ENCODE measurements at places on chromosomes 4 and X. TPM values are rescaled to one million over a fixed set of nuclear protein-coding genes. Genes with fewer than 3 reads are reported as not detected.

- DNase-seq = no peak
- no peaks in the 10 kb centered on the region for H3K27me3 ChIP-seq
- H3K36me3 ChIP-seq = no peaks in the 10 kb centered on the region
- no peak overlapping the region for H3K4me3 ChIP-seq
- no peak overlapping the region for H3K27ac ChIP-seq
These were observed 1416.1 kb downstream of the RPA4 start for GRCh38 chrX:98299785-98300184.

DNA sequence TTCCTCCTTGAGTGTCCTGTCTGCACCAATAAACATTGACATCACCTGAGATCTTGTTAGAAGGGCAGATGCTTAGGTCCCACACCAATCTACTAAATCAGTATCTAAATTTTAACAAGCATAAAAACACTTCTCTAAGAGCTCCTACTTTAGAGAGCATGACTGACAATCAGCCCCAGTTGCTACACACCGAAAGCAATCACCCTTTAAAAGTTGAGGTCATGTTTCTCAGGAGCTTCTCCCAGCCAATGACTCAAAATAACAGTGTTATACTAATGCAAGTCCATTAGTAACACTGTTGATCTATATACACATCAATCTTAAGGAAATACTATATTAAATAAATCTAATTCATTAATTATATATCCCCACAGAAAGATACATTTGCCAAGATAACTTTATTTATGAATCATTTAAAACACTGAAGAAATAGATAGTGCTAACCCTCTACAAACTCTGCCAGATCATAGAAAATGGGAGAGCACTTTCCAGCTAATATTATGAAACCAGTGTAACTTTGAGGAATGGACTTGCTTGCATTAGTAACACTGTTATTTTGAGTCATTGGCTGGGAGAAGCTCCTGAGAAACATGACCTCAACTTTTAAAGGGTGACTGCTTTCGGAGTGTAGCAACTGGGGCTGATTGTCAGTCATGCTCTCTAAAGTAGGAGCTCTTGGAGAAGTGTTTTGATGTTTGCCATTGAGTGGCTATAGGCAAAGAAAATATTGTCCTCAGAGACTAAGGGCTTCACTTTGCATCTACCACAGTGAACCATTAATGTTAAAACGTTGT, 109.8 kb upstream of the HDX start:
- H3K27ac ChIP-seq = no peak overlapping the region
- no peaks in the 10 kb centered on the region for H3K4me1 ChIP-seq
- H3K36me3 ChIP-seq = no peaks in the 10 kb centered on the region
- H3K4me3 ChIP-seq = no peak overlapping the region
- DNase-seq = no peak

GRCh38 chr4:3858046-3858730, 92.0 kb downstream of the ADRA2C start:
- H3K36me3 ChIP-seq = no peaks in the 10 kb centered on the region
- H3K4me3 ChIP-seq = no peak overlapping the region
- H3K4me1 ChIP-seq = no peaks in the 10 kb centered on the region
- H3K27me3 ChIP-seq = peaks cover 9% of the 10 kb centered on the region

DNA sequence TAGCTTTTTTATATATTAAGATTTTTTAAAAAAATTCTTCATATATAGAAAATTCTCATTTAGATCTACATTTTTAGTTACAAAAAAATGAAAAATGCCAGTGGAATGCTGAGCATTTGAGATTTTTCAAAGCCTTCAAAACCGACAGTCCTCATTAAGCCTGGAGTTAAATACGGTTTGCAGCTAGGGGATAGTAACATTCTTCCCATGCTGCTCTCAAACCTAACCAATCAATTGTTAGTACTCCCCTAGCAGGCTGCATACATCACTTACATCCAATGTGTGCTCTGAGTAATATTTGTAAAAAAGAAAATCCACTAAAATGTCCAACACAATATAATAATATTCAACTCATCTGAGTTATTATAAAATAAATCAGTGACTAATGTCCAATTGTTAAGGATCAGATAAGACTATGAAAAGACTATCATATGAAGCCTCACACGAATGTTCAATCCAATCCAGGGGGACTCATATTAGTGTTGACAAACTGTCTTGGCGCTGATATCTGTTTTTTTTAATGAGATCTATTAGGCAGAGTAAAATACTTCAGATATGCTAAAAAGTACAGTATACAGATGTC, 227.6 kb upstream of the MAB21L2 start:
- no peaks in the 10 kb centered on the region for H3K27me3 ChIP-seq
- no peaks in the 10 kb centered on the region for H3K36me3 ChIP-seq
- no peaks in the 10 kb centered on the region for H3K4me1 ChIP-seq
- no peak overlapping the region for H3K27ac ChIP-seq
- H3K4me3 ChIP-seq = no peak overlapping the region
- DNase-seq = no peak

- no peaks in the 10 kb centered on the region for H3K27me3 ChIP-seq
- H3K27ac ChIP-seq = no peak overlapping the region
- H3K4me1 ChIP-seq = no peaks in the 10 kb centered on the region
These were observed 10.1 kb upstream of the FGFR3 start for GRCh38 chr4:1783015-1783414.

DNA sequence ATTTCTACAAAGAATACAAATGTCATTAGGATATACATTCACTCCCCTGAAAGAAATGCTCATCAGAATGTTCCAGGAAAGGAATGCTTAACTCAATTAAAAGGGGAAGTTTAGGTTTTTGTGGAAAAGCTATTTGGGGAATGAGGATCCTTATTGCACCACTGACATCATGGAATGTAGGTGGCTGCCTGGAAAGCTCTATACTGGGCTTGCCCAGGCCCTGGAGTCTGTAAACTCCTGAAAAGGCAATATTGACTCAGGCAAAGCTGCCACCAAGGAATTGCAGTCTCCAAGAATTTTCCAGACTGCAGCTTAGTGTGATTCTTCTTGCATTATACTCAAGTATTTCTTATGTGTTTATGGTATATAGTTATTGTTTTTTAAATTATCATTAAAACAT, 15.7 kb downstream of the DAPP1 start:
- no peaks in the 10 kb centered on the region for H3K27me3 ChIP-seq
- H3K4me3 ChIP-seq = no peak overlapping the region
- H3K4me1 ChIP-seq = peaks cover 19% of the 10 kb centered on the region
- H3K27ac ChIP-seq = no peak overlapping the region
- no peak for DNase-seq
- H3K36me3 ChIP-seq = peaks cover 12% of the 10 kb centered on the region

The UNC5C gene
- total RNA-seq = not detected

The UCP1 gene
- total RNA-seq = not detected

The SSX3 gene
- not detected for total RNA-seq

The HPGDS gene
- total RNA-seq = not detected

The HTR2C gene
- not detected for total RNA-seq

The DUSP21 gene
- total RNA-seq = not detected

The NUDT11 gene
- total RNA-seq = 1.1 TPM
